GM12878 (cell line): ENCODE measurements at places on chromosomes 6 and 20. TPM values are rescaled to one million over a fixed set of nuclear protein-coding genes. Genes with fewer than 3 reads are reported as not detected.

CNKSR3 gene
- total RNA-seq: 0.11 and 0.31 TPM in 2 replicates

MCCD1 gene
- total RNA-seq: not detected in 2 replicates

OPN5 gene
- not detected in 2 replicates for total RNA-seq

COX4I2 gene
- not detected in 2 replicates for total RNA-seq

LIN28B gene
- total RNA-seq: 0.05 and 0.13 TPM in 2 replicates

GGTLC1 gene
- total RNA-seq: not detected in 2 replicates

TUBB1 gene
- total RNA-seq: not detected in 2 replicates

SNAP91 gene
- total RNA-seq: 0.33 and 0.35 TPM in 2 replicates

UNC5CL gene
- total RNA-seq: 0.48 and 0.74 TPM in 2 replicates

PFDN4 gene
- 36.9 and 39.0 TPM in 2 replicates for total RNA-seq

GRCh38 chr20:13865791-13866351, 81.0 kb downstream of the NDUFAF5 start:
- no peak overlapping the region for H3K27ac ChIP-seq
- H3K4me3 ChIP-seq: no peak overlapping the region
- H3K36me3 ChIP-seq: no peaks in the 10 kb centered on the region
- no peaks in the 10 kb centered on the region for H3K27me3 ChIP-seq
- no peaks in the 10 kb centered on the region for H3K4me1 ChIP-seq

DNA sequence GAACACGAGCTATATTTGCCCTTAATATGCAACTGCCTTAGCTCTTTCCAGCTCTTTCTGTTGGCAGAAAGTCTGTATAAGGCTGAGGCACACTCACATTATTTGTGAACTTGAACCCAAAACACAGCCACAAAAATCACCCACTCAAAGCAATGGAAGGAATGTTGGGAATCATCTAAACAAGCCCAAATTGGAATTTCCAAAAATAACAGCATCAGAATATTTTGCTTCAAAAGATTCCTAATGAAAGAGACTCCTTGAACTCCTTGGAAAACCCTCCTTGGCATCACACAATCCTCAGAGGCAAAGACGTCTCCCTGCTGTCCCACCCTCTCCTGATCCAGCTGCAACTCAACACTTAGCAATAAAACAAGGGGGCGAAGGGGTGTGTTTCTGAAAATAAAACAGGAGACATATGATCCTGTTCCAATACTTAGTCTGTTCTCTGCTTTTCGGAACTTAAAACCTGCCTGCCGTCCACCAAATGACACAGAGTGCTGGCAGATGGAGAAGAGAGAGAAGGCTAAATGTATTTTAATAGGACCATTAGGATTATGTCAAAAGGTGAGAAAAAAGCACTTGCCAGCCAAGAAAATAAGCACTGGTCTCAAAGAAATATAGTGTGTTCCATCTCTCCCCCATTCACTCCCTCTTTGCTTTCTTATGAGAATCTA, 320.7 kb upstream of the JARID2 start:
- no peak for DNase-seq
- H3K4me3 ChIP-seq: no peak overlapping the region
- H3K36me3 ChIP-seq: no peaks in the 10 kb centered on the region
- H3K4me1 ChIP-seq: no peaks in the 10 kb centered on the region; the same call in 1 of the 2 replicates

DNA sequence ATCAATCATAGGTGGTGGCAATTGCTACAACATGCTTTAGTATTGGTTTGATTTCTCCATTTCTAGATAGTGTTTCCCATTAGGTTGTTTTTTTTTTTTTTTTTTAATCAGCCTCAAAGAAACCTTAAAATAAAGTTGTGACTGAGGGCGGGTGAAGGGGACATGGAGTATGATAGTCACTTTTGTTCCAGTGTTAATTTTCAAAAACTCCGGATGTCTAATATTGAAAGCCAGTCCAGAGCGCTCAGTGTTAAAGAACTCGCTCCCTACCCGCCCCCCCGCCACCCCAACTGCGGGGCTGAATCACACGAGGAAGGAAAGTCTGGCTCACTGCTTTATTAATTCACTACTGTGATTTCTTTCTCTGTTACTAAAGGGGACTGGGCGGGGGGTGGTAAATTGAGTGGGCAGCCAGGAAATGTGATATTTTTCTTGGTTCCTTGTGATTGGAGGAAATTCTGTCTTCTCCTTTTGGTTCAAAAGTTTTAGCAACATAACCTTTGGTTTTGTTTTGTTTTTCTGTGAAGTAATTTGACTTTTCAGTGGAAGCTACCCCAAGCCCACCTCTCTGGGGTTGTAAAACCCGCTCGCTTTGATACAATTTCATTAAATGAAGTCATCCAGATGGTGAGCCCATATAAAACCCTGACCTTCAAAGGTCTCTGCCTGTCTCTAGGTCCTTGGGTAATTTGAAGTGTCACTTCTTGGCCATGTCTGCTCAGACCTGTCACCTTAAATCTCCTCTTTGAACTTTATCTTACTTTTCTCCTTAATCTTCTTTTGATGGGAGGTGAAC, 38.0 kb downstream of the TNFAIP3 start:
- H3K27me3 ChIP-seq: no peaks in the 10 kb centered on the region
- H3K36me3 ChIP-seq: no peaks in the 10 kb centered on the region
- peak overlapping the region; percentile 54 for H3K4me3 ChIP-seq
- peaks cover 30% of the 10 kb centered on the region for H3K4me1 ChIP-seq

DNA sequence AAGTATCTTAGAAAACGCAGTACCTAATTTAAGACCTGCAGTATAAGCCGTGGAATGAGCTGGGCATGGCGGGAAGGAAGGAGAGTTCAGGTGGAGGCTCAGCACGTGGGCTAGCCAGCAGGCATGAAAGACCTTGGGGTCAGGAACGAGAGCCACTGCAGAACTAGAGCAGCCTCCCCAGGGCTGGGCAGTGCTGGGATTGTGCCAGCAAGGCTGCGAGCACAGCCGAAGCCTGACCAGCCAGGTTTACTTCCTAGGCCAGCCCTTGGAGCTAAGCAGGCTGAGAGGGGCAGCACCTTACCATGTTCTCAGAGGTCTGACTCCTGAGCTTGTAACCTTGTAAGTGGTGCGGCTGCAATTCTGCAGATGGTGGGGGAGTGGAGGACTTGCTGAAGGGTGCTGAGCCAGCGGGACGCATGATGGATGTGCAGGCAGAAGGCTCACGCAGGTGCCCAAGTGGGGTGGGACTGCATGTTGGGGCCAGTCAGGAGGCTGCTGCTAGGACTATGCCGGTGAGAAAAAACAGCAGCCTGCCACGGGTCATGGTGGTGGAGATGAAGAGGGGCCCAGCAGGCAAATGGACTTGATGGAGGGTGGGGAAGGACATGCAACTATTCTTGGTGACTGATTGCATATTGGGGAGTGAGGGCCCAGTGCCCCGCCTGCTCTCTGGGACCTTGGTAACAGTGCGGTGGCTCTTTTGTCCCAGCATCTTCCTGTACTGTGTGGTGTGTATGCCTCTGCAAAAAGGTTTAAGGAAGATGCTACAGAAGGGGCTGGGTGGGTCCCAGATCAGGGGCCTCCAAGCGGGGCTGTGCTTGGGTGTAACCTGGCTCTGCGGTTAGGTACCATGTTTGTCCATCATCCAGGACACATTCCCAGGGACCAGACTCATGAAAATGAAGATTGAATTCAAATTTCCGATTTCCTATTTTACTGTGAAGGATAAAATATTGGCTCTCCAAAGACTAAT, 37.6 kb upstream of the IRF4 start:
- H3K27ac ChIP-seq: no peak overlapping the region
- H3K36me3 ChIP-seq: peaks cover 21% of the 10 kb centered on the region
- no peak overlapping the region for H3K4me3 ChIP-seq

- no peaks in the 10 kb centered on the region for H3K27me3 ChIP-seq
- peaks cover 3% of the 10 kb centered on the region; the same call in 1 of the 2 replicates for H3K36me3 ChIP-seq
- H3K4me1 ChIP-seq: peaks cover 4% of the 10 kb centered on the region; the same call in 1 of the 2 replicates
- H3K27ac ChIP-seq: no peak overlapping the region
These were observed 161.9 kb downstream of the GMPR start for GRCh38 chr6:16400248-16400760.

GRCh38 chr20:51187261-51187660, 164.4 kb upstream of the KCNG1 start:
- H3K27me3 ChIP-seq: no peaks in the 10 kb centered on the region
- no peaks in the 10 kb centered on the region for H3K36me3 ChIP-seq
- no peak overlapping the region for H3K27ac ChIP-seq
- H3K4me1 ChIP-seq: no peaks in the 10 kb centered on the region

- DNase-seq: no peak
- H3K27ac ChIP-seq: no peak overlapping the region
- H3K36me3 ChIP-seq: no peaks in the 10 kb centered on the region
- H3K4me1 ChIP-seq: peaks cover 3% of the 10 kb centered on the region; the same call in 1 of the 2 replicates
These were observed 122.9 kb downstream of the IRF4 start for GRCh38 chr6:514396-514978.

GRCh38 chr20:45094201-45094600, 6.7 kb downstream of the KCNS1 start:
- no peak overlapping the region for H3K27ac ChIP-seq
- H3K4me1 ChIP-seq: no peaks in the 10 kb centered on the region
- no peaks in the 10 kb centered on the region for H3K36me3 ChIP-seq
- no peak for DNase-seq
- H3K4me3 ChIP-seq: no peak overlapping the region

GRCh38 chr6:15129887-15130286, 116.0 kb upstream of the JARID2 start:
- no peak overlapping the region for H3K4me3 ChIP-seq
- no peaks in the 10 kb centered on the region for H3K27me3 ChIP-seq
- peaks cover 6% of the 10 kb centered on the region; the same call in 1 of the 2 replicates for H3K4me1 ChIP-seq

DNA sequence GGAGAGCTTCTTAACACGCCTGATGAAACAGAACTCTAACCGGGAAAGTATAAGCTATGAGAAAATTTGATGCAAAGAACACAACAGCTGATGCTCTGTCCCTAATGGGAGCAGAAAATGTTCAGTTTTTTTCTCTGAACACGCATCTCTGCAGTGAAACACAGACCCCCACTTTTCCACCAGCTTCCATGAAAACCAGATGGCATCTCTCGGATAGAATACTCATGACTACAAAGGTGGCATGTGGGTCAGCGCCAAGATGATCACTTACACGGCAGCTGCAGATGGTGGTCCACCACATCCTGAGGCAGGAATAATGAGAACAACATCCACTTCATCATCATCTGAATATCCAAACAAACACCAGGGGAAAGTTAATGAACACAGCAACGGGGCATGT, 85.2 kb upstream of the CNR1 start:
- DNase-seq: no peak
- no peaks in the 10 kb centered on the region for H3K27me3 ChIP-seq
- no peaks in the 10 kb centered on the region for H3K4me1 ChIP-seq
- H3K36me3 ChIP-seq: no peaks in the 10 kb centered on the region
- H3K4me3 ChIP-seq: no peak overlapping the region
- H3K27ac ChIP-seq: no peak overlapping the region

GRCh38 chr6:136016228-136017225, 165.0 kb downstream of the PDE7B start:
- H3K4me3 ChIP-seq: no peak overlapping the region
- no peaks in the 10 kb centered on the region for H3K4me1 ChIP-seq
- H3K27me3 ChIP-seq: no peaks in the 10 kb centered on the region
- H3K36me3 ChIP-seq: no peaks in the 10 kb centered on the region
- DNase-seq: no peak

DNA sequence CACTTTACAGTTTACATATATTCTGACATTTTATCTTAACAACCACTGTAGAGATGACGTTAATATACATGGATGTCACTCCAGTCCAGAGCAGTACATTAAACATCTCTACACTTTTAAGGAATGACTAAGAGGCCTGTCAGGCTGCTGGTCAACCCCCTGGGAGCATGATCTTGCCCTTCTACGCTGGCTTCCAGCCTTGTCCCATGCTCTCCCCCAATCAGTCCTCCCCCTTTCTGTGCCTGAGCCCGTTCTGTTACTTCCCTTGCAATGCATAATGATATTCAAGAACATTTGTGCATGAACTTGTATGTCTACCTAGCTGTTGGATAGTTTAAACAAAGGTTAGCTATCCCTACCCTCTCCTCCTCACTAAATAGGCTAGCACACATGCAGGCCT, 40.5 kb upstream of the PLCB4 start:
- no peak overlapping the region for H3K4me3 ChIP-seq
- H3K36me3 ChIP-seq: no peaks in the 10 kb centered on the region
- no peak for DNase-seq

GRCh38 chr20:40181676-40182075, 507.4 kb downstream of the MAFB start:
- no peaks in the 10 kb centered on the region for H3K4me1 ChIP-seq
- no peaks in the 10 kb centered on the region for H3K36me3 ChIP-seq
- no peaks in the 10 kb centered on the region for H3K27me3 ChIP-seq
- no peak overlapping the region for H3K4me3 ChIP-seq

DNA sequence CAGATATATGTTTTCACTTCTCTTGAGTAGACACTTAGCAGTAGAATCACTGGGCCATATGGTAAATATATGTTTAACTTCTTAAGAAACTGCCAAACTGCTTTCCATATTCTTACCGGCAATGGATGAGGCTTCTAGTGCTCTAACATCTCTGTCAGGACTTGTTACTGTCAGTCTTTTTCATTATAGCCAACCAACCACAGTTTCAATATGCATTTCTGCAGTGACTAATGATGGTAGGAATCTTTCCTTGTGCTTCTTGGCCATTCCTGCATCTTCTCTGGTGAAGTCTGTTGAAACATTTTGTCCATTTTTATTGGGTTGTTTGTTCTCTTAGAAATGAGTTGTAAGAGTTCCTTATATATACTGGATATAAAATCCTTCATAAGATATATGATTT, 66.0 kb upstream of the SYNDIG1 start:
- no peaks in the 10 kb centered on the region for H3K4me1 ChIP-seq
- DNase-seq: no peak
- no peak overlapping the region for H3K27ac ChIP-seq
- no peak overlapping the region for H3K4me3 ChIP-seq

GRCh38 chr20:15836634-15837033, 736.6 kb downstream of the KIF16B start:
- no peaks in the 10 kb centered on the region for H3K4me1 ChIP-seq
- no peak overlapping the region for H3K27ac ChIP-seq

GRCh38 chr6:17728551-17729222, 22.0 kb upstream of the NUP153 start:
- no peaks in the 10 kb centered on the region for H3K4me1 ChIP-seq
- no peak for DNase-seq
- no peaks in the 10 kb centered on the region for H3K27me3 ChIP-seq

GRCh38 chr6:45786355-45786781, 229.3 kb downstream of the CLIC5 start:
- H3K27ac ChIP-seq: no peak overlapping the region
- DNase-seq: no peak
- H3K4me3 ChIP-seq: no peak overlapping the region
- H3K4me1 ChIP-seq: no peaks in the 10 kb centered on the region
- no peaks in the 10 kb centered on the region; the same call in 1 of the 2 replicates for H3K27me3 ChIP-seq
- no peaks in the 10 kb centered on the region for H3K36me3 ChIP-seq

DNA sequence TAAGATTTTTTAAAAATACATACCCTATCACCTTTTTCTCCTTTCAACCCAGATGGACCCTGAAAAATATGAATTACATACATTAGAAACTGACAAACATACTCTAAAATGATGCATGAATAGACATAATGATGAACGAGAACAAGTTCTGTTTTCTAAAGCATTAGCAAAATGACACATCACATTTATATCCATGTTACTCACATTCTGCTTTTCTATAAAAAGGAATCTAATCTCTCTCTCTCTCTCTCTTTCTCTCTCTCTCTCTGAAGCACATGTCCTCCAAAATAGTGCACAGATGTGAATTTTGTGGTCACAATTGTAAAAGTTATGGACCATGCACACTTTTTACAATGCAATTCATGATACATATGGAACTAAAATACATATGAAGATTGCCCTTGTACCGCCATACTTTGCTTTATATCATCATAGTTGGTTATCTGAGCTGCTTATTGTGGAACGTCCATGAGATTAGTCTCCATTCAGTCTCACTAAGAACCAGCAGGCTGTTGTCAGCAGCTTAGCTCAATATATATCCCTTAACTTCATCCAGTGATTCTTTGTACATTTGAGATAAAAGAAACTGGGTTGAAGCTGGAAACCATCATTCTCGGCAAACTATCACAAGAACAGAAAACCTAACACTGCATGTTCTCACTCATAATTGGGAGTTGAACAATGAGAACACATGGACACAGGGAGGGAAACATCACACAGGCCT, 114.2 kb downstream of the COL12A1 start:
- no peaks in the 10 kb centered on the region for H3K36me3 ChIP-seq
- no peak for DNase-seq
- no peaks in the 10 kb centered on the region for H3K27me3 ChIP-seq
- H3K4me3 ChIP-seq: no peak overlapping the region
- H3K27ac ChIP-seq: no peak overlapping the region
